NCI-H446 treated with DMSO at 0.1 percent for 48 hours (cell line): ENCODE measurements at places on chromosomes 16 and 17.
A peak's percentile ranks its signal among the peaks of the same experiment; 100 is the strongest.

DNA sequence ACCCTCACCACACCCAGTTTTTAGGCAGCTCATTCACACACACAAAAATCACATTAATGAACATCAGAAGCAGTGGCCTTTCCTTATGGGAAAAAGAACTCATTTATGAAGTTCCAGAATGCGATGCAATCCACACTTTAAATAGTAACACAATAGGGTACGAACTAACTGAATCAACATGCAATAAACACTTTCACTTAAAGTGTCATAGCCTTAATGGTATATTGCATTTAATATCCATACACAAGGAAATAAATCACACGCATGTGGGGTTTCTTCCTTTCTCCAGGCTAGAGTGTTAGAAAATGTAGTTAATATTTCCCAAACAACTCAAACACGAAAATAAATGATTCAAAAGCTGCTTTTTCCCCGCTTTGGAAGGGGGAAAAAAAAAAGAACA is 19.7 kb downstream of the ADCY9 start:
- no peak for DNase-seq

DNA sequence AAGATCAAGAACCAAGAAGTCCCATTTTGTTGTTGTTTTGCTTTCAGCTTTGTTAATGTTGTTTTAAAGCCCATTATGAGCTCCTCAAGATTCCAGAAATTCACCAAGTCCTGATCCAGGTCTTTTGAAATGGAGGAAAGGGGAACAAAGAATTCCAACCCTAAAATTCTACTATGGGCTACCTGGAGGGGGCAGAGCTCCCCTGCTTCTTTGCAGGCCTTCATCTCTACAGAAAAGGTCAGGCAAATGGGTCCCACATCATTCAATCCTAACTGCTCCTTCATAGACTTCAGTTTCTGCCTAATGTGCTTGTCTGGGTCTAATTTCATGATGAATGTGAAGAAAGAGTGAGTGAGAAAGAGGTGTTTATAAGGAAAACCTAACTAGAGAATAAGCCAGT is 375.5 kb downstream of the TOX3 start:
- DNase-seq: no peak

- DNase-seq: no peak
Observed at GRCh38 chr17:45229681-45230409, 8.2 kb downstream of the FMNL1 start.

DNA sequence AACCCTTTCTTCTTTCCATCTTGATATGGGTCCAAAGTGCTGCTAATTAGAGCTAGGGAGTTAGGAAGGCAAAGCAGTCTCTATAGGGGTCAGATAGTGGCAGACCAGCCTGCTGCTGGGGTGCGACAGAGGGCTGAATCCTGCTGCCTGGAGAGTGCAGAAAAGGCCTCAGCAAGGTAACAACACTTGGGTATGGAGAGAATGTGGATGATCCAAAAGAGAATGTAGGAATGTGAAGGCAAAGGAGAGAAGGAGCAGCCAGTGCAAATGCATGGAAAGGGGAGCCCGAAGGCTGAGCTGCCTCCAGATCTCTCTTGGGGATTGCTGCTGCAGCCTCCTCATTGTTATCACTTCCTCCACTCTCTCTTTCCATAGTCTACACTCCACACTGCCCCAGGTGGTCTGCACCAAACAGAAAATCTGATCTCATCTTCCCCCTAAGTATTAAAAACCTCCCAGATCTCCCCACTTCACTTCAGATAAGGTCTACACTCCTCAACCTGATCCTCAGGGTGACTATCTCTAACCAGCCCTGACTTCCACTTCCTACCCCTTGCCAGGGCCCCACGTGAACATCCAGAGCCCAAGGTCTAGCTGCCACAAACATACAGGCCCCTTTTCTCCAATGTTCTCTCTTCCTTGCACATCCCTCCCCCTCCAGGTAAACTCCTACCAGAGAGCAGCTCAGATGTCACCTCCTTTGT is 28.8 kb downstream of the TOM1L2 start:
- no peak for DNase-seq

DNA sequence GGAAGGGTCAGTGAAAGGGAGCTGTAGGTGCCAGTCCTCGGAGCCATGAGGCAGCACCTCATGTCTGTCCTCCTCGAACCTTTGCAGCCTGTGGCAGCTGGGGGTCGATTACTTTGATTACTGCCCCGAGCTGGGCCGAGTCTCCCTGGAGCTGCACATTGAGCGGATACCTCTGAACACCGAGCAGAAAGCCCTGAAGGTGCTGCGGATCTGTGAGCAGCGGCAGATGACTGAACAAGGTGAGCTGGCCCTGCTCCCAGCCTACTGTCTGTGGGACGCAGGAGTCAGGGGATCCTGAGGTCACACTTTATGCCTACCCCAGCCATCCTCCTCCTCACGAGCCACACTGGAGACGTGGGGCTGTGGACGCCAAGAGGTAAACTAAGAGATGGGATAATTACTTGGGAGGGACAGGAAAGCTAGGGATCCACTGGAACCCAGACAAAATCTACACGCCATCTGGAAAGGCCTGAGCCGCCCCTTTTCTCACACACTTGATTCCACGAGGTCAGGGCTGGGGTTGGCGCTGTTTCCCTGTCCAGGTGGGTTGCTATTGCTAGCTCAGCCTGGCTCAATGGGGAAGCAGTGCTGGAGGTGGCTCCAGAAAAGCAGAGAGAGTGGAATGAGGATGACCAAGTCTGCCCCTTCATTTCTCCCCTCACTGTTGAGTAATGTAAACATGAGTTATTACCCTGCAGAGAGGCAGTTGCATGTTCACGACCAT is 26.4 kb downstream of the NUP85 start:
- no peak for DNase-seq

- no peak for DNase-seq
Observed at GRCh38 chr17:65533056-65533745, 28.2 kb downstream of the AXIN2 start.

GRCh38 chr17:2932946-2933345 is 130.5 kb downstream of the OR1D5 start:
- no peak for DNase-seq

GRCh38 chr16:68563631-68564381 is 24.7 kb downstream of the ZFP90 start:
- DNase-seq: no peak

DNA sequence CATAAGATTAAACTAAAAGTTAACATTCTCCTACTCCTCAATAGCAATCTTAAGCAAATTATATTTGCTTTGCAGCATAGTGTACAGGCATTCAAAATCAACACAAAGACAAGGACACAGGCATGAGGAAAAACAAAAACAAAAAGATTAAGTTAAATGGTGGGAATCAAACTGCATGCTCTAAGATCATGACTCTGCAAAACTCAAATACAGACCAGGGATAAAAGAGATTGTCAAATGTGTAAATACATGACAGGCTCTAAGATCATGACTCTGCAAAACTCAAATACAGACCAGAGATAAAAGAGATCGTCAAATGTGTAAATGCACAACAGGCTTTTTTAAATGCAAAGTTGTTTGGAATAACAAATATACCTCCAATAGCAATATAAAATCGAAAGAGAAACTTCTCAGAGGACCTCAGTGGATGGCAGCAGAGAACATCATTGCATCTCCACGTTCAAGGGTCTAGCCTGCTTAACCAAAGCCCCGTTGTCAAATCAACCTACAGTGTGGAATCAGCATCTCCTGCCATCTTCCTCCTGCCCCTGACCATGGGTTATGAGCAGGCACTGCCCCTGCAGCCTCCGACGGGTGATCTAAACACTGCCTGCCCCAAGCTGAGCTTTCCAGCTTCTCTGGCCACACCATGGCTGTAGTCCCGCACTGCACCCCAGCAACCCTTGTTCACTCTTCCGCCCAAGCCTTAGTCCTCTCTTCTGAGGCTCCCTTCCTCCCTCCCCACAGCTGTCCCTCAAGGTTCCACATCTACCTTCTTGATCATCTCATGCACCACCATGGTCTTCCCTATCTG is 446.1 kb downstream of the SOX9 start:
- DNase-seq: no peak

- no peak for DNase-seq
Observed at GRCh38 chr17:50252781-50253180, 21.5 kb upstream of the TMEM92 start.

DNA sequence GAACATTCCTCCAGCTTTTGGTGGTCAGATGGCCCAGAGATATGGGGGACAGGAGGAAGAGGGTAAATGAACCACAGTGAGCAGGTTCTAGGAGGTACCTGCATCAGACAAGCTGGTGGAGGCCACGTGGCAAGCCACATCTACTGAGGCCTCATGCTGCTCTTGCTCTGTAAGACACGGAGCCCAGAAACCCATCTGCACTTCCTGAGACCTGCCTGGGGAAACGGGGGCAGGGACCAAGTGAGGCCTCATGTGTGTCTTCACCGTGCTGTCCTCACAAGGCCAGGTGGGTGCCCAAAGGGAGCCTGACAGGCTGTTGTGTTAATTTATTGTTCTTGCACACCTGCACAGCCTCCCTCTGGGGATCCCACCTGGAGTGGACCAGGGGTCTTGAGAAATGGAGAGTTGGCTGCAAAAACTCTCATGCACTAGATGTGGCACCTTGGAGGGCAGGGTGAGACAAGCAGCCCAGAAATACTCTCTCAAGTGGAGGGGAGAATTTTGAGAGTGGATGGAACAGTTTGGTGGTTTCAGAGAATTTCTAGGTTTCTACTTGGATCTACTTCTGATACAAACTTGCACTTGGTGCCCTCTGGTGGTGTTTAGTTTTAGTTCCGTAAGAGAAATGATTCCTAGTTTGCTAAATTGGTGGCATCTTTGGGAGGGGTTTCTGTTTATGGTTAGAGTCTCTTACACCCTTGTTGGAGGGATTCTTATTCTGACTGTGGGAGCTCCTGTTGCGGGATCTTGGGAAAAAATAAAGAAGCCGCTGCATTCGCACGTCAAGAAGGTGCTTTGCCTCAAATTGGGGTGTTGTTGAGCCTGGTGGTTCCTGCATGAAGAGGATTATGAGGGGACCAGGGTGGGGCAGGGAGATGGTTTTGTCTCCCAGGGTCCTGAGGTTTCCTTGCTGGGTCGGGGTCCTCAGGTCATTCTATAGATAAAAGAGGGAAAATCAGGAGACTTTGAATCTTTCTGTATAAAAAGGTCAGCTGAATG is 47.5 kb downstream of the SLC6A2 start:
- peak; percentile 0 for DNase-seq

DNA sequence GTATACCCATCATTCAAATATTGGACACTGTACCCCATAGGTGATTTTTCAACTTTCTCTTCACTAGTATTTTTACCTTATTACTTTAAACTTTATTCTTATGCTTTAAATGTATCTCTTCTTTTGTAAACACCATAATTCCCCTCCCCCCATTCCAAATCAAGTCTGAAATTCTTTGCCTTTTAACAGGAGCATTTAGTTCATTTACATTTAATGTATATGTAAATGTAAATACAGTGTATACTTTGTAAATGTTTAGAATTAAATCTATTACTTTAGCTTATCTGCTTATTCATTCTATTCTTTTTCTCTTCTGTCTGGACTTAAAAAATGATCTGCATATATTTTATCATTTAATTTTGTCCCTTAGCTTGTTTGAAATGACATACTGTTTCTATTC is 30.0 kb upstream of the ADGRG1 start:
- DNase-seq: no peak

DNA sequence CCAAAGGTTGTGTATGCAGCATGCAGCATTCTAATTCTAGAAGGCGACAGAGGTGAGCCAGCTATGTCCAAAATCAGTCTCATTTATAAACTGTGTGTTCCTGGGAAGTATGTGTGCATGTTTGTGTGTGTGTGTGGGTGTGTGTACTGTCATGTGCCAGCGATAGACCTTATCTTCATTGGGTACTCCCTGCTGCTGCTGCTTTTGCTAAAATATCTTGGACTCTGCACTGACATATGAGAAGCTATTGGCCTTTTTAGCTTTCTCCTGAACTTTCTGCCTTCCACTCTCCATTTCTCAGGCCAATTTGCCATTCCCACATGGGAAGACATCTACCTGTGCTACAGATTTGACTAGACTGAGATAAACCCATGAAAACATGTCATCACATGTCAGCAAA is 2.0 kb upstream of the LPO start:
- no peak for DNase-seq

DNA sequence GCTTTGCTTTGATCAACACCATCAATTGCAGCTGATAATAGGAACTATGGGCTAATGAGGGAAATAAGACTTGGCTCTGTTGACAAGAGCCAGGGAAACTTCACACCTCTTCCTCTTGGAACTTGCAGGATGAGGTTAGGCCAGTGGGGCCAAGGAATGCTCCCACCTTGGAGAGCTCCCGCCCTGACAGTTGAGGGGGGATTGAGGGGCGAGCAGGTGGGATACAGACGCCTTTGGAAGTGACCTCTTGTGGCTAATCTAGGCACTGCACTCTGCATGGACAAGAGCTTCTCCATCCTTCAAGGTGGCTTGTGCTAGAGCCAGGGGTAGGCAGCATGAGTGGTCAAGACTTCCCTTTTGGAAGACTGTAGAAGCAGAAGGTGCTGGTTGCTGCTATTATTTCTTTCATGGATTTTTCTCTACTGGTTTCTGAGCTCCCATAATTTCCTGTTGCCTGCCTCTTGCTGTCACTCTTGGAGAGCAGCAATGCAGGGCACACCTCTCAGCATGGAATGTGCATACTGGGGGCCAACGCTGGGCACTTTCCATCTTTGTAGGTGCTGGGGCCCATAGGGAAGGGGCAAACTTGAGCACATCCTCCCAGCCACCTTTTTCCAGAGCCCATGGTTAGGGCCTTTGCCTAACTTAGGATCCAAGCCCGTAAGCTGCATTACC is 2.3 kb upstream of the PHF12 start:
- no peak for DNase-seq

GRCh38 chr17:81309140-81309858 is 14.2 kb upstream of the SLC38A10 start:
- no peak for DNase-seq

DNA sequence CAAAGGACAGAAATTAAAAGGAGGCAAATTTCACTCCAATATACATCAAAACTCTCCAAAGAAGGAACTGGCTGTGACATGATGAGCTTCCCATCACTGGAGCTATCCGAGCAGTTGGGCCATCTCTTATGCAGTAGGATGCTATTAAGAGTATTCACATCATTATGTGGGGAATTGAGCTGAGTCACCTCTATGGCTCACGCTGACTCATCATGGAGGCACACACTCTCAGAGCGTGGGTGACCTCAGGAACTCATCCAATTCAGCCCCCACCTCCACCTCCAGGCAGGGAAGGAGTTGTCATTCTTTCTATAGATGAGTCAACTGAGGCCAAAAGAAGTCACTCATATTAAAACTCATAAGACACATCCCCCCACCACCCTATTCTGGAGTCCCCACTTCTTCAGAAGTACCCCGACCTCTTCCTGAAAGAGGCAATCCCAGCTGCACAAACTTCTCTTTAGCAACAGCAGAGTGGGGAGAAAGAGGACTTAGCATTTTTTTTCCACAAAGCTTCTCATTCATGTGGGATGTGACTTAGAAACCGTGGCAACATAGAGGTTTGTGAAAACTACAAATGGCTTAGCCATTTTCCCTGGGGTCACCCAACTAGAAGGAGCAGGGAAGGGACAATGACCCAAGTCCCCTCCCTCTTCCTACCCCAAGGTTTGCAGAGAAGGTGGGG is 32.5 kb downstream of the ABCC12 start:
- DNase-seq: no peak

- DNase-seq: no peak
Observed at GRCh38 chr17:56773124-56773523, 60.6 kb downstream of the C17orf67 start.
